AML-193 (cell line): ENCODE measurements at places on chromosomes 4 and X.

- DNase-seq: no peak
Measured at GRCh38 chrX:68894142-68894512, 65.3 kb downstream of the EFNB1 start.

DNA sequence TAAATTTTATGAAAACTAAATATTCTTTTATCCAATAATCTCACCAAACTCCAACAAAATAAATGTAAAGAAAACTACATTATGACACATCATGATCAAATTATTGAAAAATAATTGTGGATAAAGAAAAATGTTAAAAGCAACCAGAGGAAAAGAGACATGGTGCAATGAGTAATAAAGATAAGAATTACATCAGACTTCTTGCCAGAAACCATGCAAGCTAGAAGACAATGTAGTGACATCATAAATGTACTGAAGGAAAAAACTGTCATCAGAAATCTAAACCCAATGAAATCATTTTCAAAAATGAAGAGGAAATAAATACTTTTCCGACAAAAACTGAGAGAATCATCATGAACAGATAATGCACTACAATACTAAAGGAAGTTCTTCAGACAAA, 135.9 kb upstream of the EOLA2 start:
- no peak for DNase-seq

- DNase-seq: no peak
Measured at GRCh38 chr4:118683513-118683912, 1.7 kb upstream of the METTL14 start.

DNA sequence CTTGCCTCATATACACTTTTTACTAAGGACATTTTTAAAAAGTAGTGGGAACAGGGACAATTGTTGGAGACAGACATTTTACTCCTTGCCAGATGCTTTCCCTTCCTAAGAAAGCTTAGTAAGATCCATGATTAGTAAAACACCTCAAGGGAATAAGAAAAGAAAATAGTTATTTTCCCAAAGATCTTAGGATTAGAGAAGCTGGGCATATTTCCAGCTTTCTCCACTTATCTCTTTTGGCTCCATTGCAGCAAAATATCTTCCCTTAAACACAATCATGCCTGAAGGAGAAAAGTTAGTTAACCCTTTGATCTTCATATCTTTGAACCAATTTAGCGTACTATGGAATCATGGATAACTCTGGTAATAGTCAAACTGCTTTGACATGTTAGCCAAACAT, 257.9 kb downstream of the PCDH18 start:
- DNase-seq: no peak

GRCh38 chr4:160414496-160414895, 1311.6 kb downstream of the RAPGEF2 start:
- no peak for DNase-seq

- DNase-seq: peak; percentile 93
Measured at GRCh38 chr4:6892190-6892908, 17.3 kb upstream of the TBC1D14 start.

GRCh38 chrX:9503261-9503660, 38.4 kb downstream of the TBL1X start:
- no peak for DNase-seq

DNA sequence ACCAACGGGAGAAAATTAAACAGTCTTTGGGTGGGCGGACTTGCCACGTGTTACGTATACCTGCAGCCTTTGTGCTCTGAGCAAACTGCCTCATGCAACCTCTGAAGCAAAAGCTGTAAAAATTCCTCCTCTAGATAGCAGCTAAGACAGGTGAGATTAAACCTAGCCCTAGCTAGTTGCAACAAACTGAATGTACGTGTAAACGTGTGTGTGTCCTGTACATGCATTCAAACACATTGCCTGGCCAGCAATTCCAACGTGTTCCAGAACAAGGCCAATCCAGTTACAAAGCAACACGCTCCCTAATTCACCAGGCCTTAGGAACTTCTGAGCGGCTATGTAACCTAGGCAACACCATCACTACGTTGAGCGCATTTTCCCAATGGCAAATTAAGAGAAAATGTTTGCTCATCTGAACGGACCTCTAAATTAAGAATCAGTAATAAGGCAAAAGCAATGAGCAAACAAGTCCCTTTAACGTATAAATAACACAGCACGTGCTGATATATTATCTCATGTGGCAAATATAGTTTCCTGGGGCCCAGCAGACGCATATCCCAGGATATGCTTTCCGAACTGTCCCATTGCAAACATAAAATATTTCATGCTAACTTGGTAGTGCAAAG, 792 bp downstream of the PPID start:
- no peak for DNase-seq

DNA sequence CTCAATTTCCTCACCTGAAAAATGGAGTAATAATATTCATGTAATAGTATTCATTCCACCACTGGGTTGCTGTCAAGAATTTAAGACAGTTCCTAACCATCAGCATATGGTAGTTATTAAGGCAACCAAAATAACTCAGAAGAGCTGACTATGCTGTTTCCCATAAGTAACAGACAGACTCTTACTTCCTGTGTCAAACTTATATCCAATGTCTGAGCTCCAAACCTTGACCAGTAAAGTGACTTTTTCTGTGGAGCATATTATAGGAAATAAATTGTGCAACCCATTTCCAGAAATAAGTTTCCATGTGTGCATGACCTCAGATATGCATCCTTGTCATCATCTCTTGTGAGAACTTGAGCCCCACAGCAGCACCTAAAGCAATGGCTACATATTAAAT, 78.8 kb downstream of the HADH start:
- DNase-seq: no peak

GRCh38 chr4:78069319-78069718, 12.2 kb downstream of the FRAS1 start:
- DNase-seq: no peak

GRCh38 chr4:127048376-127049044, 584.2 kb upstream of the INTU start:
- DNase-seq: no peak

DNA sequence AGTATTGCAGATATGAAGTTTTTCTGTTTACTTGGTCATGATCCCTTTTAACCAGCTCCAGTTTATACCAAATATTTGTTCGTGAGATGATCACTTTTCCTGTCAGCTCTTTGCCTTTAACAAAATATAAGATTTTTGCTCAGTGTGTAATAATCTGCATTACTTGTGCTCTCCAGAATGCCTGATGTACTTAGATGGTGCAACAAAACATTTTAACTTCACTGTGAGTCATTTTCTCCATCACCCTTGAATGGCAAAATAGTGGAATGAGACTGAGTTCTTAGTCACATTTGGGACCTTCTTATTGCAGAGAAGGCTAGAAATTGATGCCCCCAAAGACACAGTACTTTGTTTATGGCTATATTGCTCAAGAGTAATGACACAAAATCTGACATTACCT, 252.0 kb downstream of the FRMPD4 start:
- DNase-seq: no peak

DNA sequence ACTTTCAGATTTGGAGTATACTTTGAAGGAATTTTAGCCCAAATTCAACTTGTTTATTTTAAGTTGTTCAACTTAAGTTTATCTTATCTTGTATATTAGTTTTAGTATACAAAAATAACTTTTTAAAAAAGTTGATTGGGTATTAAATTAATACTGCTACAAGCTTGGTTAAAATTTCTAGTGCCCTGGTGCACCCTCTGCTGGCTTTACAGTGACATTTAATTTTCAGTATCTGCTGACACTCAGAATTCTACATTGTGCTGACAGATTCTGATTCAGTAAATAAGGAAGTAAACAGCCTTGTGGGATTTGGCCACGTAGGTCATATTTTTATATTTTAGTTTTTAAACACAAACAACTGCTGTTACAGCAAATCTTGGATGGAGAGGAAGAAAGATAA, 2.9 kb downstream of the EDA start:
- no peak for DNase-seq

DNA sequence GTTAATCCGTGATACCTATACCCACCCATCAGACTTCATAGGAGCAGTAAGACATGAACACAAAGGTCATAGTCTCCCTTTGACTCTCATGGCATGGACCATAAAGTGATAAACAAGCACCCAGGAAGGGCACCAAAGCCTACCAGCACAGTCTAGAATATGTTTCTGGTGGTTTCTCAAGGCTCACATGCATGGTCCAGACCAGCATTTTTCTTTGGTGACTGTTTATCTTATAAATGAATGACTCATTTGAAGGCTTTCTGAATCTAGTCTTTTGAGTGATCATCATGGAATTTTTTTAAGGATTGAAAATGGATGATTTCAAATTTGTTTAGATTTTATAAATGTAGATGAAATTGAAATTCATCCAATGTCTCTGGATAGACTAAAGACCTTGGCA, 32.0 kb upstream of the AMELX start:
- DNase-seq: no peak

DNA sequence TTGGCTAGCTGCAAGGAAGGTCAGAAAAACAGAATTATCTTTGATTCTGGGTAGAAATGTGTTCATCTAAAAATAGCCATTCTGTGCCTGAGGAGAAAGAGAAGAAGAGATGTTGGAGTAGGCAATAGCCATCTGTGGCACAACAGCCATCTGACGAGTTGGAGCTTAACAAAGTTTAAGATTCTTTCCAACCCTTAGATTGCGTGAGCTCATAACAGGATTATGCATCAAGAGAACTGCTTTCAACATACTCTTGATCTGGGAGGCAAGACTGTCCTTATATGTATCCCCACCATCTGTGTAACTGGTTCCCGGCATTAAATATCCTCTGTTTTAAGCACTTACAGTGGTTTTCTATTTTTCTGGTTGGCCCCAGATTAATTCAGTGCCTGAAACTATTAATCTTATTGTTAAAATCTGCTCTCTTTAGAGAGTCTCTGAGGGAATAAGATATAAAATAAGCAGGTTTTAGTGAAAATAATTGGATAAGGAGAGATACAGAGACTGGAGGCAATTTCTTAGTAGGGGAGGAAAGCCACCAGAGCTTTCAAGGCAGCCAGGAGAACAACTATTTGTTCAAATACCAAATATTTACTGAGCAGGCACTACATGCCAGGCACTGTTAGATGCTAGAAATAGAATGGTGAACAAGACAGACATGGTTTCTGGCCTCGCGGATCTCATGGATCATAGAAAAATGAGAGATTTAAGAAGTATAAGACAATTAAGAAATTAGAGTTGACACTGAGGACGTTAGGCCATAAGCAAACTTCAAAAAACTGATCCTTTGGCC, 398.0 kb downstream of the SMARCA1 start:
- DNase-seq: no peak

- DNase-seq: no peak
Measured at GRCh38 chr4:99832321-99832720, 15.7 kb downstream of the DAPP1 start.

DNA sequence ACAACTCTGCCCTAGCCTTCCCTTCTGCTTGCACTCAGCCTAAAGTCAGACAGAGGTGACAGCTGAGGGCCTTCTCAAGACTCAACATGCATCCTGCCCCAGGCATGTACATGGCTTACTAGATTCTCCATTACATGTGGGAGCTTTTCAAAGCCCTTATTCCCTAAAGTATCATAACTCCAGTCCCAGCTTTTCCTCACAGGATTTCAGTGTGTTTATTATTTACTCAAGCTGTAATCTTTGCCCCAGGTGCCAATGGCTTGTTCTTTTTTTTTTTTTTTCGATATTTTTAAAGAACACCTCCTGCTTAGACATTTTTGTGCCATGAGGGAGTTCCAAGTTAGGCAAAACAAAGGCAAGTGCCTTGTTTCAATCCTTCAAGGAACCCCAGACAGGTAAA, 154.0 kb upstream of the RADX start:
- no peak for DNase-seq

DNA sequence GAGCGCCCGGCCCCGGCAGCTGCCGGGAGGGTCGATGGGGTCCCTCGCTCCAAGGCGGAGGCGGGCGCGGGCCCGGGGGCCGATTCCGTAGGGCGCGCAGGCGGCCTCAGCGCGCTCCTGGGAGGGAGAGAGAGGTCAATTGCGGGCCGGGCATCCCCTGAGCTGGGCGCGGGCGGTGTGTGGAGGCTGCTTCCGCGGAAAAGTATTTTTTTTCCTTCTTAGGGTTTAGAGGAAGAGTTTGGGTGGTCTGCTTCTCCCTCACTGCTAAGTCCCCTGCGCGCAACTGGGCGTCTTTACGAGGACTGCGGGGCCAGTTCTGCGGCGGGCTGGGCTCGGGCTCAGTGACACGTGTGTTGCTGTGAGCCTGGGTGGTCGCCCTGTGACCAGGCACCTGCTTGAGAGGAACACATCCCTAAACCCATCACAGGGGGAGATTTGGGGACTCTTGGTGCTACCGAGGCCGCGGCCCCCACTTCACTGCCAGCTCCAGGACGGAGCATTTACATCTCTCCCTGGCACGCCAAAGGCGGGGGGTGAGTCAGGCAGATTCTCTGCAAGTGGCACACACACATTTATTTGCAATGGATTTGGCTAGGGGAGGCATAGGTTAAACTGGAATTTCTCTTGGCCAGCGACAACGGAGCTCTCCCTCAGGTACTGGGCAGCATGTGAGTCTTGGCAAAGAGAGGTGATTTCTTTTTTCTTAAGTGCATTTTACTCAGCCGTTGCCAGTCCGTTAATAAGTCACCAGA, 151.2 kb upstream of the SLC4A4 start:
- no peak for DNase-seq

GRCh38 chr4:154534296-154534695, 15.9 kb downstream of the PLRG1 start:
- DNase-seq: no peak

DNA sequence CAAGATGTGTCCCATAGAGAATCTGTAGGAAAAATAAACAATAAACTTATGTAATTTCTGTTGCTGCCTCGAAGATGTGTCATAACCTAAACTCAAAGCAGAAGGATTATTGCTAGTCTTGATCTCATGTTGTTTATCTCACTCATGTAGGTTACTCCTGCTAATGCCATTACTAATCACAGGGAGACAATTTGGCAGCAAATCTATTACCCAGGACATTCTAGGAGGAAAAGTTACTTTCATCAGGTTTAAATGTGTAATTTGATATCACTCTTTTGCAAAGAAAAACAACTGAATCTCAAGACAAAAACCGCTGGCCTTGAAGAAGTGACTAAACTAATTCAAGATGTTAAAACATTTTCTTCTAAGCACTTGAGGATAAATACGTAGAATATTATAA, 34.0 kb downstream of the LDOC1 start:
- DNase-seq: no peak

DNA sequence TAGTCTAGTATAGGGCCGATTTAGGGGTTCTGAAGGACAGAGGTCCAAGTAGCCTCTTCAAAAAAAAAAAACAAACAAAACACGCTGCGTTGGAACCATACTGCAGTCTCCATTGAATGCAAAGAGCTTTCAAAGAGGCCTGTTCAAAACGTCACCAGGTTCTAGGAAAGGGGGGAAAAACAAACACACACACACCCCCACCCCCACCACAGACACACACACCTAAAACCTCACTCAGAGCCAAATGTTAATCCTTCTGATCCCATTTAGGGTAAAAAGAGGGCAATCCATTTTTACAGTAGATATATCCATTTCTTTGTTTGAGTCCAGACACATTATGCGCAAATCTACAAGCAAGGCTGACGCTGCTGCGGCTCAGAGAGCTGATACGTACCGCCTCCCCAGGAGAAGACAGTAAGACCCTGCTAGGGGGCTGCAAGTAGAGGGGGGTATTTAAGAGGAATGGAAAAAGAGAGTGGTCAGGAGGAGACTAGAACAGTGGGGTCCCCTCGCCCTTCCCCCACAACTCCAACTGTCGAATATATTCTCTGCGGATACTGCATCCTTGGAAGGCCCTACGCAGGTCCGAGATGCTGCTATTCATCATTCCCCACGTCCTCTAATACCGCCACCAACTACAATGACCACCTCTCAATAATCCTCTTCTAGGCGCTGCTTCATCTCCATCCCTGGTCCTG, 1.3 kb downstream of the NKRF start:
- no peak for DNase-seq
